NCI-H2227 treated with DMSO at 0.1 percent for 48 hours (cell line): ENCODE measurements at places on chromosomes 12 and 14.

GRCh38 chr12:23659131-23659530 is 290.3 kb downstream of the SOX5 start:
- no peak for DNase-seq

DNA sequence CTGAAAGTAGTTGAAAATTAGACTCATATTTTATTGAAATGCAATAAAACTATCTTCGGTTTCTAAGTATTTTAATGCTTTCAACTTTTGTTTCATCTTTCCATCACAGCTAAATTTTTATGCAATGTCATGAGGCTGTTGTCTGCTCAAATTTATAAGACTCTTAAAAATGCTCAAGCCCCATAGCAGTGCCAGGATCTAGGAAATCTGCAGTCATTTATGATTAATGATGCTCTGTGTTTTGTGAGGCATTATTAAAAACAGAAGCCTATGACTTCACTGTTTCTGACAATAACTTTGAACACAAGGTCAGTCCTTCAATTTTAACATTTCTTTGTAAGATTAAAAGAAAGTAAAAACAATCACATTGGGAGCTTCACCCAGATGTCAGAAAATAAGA is 112.5 kb downstream of the ALX1 start:
- DNase-seq, result no peak

DNA sequence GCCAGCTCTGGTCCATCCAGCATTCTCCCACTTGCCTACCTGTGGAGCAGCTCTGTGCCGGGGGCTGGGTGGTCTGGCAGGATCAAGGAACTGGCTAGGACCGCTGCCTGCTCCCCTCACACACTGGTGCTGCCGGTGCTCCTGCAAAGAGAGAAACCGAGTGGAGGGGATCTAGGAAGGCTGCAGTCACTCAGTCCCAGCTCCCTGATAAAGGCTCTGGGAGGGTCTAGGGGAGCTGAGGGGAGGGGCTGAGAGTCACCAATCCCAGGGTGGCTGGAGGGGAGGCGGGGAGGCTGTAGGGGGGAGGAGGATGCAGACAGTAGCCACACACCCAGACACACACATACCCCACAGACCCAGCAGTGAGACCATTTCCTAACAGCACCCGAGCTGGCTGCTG is at the start of gene TAC3:
TSS of gene TAC3 (minus strand) at position 182 of the 400 bp plus-strand sequence. CDS start 732 bp downstream, outside the sequence.
- DNase-seq, result no peak

DNA sequence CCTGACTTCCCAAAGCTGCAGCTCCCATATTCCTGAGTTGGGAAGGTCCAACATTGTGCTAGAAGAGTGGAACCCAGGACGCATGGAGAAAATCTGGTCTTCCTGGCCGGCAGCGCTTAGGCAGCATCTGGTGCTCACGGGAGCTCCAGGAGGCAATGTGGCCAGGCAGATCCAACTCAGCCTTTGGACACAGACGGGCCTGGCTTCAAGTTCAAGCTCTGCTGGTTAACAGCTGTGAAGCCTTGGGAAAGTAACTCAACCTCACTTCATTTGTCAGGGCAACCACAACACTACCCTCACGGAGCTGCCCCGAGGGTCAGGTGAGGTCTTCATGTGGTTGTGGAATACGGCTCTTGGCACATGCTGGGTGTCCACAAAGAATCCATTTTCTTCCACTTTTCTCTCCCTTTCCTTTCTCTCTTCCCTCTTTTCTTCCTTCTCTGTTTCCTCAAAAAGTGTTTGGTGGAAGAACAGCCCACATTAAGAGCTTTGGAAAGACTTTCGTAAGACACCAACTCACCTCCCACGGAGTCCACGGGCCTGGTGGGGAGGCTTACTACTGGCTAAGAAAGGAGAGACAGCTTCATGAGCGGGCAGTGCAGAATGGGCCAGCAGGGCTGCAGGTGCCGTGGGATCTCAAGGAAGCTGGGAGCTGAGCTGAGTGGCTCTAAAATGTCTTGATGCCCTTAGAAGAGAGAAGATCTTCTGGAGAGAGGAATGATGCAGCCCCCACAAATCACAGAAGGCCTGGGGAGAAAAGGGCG is 2.4 kb upstream of the FAM181A start:
- no peak for DNase-seq

GRCh38 chr12:12505544-12506495 is 56.8 kb downstream of the DUSP16 start:
- DNase-seq, result no peak

- no peak for DNase-seq
These were observed 17.7 kb downstream of the ASB2 start for GRCh38 chr14:93958567-93959238.

- no peak for DNase-seq
These were observed 58.9 kb downstream of the ASCL1 start for GRCh38 chr12:103016381-103016780.

- DNase-seq, result no peak
These were observed 8.8 kb upstream of the MAP4K5 start for GRCh38 chr14:50541159-50541567.

DNA sequence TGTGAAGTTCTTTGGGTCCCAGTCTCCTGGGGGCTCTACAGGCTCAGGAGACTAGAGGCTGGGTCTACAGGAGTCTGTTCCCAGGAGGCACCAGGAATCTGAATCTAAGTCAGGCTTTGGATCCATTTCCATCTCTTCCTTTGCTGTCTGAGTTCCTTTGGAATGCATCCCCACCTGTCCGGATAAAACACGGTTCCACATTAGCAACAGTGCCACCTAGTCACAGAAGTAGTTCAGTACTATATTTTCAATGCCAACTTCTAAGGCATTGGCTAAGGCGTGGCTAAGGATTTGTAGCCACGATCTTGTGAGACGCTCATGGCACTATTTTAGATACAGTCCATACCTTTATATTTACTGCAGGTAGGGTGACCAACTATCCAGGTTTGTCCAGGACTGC is 15.1 kb downstream of the ZC2HC1C start:
- no peak for DNase-seq

- no peak for DNase-seq
These were observed 85.8 kb downstream of the CAND1 start for GRCh38 chr12:67354966-67355365.

GRCh38 chr14:44165286-44165685 is 341.8 kb downstream of the FSCB start:
- DNase-seq, result no peak
